ENCODE measurements at places on chromosomes 5 and 9.

DNA sequence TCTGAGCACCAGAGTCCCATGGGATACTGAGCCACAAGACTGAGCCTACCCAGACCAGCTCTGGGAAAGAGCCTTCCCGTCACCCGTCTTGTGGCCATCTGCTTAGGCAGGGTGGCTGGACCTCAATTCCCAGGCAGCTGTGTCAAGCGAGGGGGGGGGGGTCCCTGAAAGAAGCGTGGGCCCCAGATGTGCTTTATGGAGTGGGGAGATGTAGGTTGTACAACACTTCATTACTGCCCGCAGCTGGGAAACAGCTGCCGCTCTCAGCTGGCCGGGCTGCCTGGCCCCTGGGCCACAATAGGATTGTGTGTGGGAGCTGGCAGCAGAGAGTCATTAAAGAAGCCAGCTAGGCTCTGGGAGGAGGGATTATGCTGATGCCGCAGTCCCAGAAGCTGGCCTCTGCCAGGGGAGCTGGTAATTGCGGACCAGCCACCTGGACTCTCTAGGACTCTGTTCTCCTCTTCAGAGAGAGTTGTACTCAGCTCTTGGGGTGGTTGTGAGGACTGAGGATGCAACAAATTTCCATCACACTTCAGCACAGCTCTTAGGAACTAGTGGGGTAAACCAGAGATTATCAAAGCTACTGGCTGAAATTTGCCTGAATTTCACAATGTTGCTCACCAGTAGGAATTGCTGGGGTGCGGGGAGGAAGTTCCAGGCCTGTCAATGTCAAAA, 145.4 kb downstream of the GADD45G start:
- DNase-seq, result peak; percentile 64

DNA sequence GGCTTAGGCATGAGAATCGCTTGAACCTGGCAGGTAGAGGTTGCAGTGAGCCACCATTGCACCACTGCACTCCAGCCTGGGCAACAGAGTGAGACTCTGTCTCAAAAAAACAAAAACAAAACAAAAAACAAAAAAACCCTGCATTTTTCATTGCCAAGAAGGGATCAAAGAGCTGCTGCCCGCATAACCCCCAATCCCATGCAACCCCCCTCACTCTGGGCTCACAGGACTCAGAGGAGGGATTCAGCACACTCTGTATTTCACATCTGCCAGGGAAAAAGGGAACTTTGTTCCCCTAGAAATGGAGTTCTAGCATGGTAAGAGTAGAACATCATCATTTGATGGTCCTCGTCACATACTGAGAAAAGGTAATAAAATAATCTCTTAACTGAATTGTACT, 153.9 kb upstream of the GNA14 start:
- DNase-seq, result no peak

- peak; percentile 98 for DNase-seq
These were observed 3.9 kb downstream of the CCDC183 start for GRCh38 chr9:136799854-136800657.

GRCh38 chr9:101585740-101586139, 9.0 kb downstream of the PPP3R2 start:
- DNase-seq, result no peak

GRCh38 chr9:89940625-89941024, 335.8 kb downstream of the GADD45G start:
- peak; percentile 66 for DNase-seq

DNA sequence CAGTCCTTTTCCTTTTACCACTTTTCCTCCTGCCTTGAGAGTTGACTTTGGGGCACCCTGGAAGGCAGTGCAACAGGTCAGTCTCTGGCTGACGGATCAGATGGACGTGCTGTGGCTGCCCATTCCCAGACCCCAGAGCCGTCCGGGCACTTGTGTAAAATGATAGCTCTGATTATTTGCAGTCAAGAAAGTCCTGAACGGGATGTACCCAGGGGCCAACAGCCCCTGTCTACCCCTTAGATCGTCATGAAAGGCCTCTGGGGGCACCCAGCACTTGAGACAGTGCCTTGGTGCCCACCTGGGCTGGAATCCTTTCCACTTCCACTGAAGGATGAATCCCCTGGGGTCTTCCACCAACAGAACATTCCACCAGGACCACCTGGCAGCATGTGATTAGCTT, 17.7 kb upstream of the ANGPTL2 start:
- no peak for DNase-seq

- DNase-seq, result peak; percentile 13
These were observed 2.7 kb upstream of the TRIM52 start for GRCh38 chr5:181263633-181264032.

DNA sequence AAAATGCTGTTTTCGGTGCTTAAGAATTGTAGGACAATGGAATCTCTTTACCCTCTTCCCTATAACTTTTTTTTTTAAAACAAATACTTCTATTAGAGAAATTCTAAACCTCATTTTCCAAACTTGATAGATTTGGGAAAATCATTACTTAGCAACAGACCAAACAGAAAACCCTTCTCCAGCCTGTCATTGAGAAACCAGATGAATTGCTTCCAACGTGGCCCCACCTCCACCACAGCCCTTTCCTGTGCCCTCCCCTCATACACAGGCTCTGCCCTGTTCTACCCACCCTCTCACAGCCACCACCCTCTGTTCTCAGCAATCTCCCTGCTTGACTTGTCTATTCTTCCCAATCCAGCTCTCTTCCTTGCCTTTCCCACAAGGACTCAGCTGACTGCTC, 221.2 kb downstream of the DMRT2 start:
- no peak for DNase-seq

GRCh38 chr5:131265311-131265803, 1.5 kb downstream of the CDC42SE2 start:
- no peak for DNase-seq

- DNase-seq, result no peak
These were observed 52.9 kb downstream of the CETN3 start for GRCh38 chr5:90356622-90357021.

DNA sequence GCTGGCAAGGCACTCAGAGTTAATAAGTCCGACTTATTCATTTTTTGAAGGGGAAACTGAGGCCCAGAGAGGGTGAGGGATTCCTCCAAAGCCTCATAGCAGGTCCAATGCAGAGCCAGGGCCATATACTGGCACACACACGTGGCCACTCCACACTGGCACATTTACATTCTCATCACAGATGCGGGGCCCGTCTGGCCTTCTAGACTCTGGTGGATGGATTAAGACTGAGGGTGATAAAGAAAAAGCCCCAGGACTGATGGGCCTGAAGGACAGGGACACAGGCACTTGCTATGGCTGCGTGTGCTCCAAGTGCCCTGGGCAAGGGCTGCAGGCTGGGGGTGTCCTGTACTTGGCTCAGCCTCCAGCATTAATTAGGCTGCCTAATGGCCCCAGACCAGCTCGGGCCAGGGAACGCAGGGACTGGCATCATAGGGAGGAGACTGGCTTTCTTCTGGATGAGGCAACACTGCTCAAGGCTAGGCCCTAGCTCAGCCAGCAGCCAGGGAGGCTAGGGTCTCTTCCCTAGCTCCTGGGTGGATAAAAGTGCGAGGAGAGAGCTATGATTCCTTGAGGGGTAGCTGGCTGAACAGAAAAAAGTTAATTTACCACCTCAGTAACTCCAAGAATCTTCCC, 28.5 kb upstream of the CSF1R start:
- peak; percentile 58 for DNase-seq

GRCh38 chr5:6181871-6182270, 196.5 kb downstream of the MED10 start:
- DNase-seq, result peak; percentile 40

- DNase-seq, result peak; percentile 94
These were observed 773 bp downstream of the SQSTM1 start for GRCh38 chr5:179821298-179822058.

- no peak for DNase-seq
These were observed 21.5 kb upstream of the SEMA4D start for GRCh38 chr9:89519366-89519805.

- DNase-seq, result peak; percentile 98
These were observed at the start of gene STC2 for GRCh38 chr5:173327948-173328843. TSS of gene STC2 (minus strand) at chr5:173328414. CDS start at chr5:173328193, 221 bp downstream.

GRCh38 chr5:82163452-82164175, 114.5 kb downstream of the RPS23 start:
- DNase-seq, result no peak

DNA sequence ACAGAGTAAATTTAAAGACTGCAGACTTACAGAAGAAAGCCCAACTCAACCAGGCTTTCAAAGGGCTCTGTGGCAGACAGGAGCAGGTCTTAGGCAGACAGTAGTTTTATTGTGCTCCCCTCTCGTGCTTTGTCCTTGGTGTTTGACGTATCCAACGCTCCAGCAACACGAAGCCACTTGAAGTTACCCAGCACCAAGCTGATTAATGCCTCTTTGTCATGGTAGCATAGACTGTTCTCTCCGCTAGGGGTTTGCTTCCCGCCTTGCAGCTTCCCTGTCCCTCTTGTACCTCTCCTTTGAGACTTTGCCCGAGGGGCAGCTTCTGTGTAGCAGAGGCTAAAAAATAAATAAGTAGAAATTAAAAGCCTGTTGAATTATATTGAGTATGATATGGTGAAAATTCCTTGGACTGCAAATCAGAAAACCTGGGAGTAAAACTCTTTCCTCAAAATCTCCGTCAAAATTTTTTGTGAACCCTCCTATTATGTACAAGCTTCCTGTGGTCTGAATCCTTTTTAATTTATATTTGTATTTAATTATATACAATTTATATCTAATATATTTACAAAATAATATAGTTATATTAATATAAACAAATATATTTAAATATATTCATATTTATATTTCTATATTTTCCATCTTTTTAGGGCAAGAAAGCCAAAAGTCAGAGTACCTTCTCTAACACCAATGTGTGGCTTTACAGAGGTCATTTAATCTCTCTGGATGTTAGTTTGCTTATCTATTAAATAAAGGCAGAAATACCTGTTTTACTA, 405.4 kb downstream of the DMAC1 start:
- peak; percentile 79 for DNase-seq

DNA sequence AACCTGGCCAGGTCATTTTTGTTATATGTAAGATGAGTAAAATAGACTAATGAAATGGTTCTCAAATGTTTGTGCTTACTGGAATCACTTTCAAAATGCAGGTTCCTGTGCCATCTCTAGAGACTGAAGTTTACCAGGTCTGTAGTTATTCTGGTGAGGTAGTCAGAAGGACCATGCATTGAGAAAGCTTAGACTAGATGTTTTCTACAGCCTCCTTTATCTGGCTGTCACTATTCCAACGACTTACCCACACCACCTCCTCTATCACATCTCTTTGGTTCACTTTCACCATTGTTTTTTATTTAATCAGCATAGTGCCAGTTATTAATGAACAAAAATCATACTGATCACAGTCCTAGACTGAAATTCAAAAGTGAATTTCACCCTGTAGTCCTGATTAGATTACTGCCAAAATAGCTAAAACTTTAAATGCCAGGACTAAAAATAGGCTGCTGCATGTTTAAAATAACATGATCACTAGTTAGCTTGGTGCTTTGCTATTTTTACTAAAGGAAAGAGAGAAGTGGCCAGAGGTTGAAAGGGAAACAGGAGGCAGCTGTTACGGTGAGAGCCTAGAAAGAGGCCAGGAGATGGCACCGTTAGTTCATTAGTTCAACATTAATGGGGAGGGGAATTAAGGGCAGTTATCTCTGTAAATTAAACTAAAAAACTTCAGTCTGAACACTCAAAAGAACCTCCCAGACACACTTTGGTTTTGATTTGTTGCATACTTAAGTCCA, 13.9 kb upstream of the FNIP1 start:
- no peak for DNase-seq
